NCI-H2171 treated with DMSO at 0.1 percent for 48 hours (cell line): ENCODE measurements at places on chromosomes 2 and 18.

DNA sequence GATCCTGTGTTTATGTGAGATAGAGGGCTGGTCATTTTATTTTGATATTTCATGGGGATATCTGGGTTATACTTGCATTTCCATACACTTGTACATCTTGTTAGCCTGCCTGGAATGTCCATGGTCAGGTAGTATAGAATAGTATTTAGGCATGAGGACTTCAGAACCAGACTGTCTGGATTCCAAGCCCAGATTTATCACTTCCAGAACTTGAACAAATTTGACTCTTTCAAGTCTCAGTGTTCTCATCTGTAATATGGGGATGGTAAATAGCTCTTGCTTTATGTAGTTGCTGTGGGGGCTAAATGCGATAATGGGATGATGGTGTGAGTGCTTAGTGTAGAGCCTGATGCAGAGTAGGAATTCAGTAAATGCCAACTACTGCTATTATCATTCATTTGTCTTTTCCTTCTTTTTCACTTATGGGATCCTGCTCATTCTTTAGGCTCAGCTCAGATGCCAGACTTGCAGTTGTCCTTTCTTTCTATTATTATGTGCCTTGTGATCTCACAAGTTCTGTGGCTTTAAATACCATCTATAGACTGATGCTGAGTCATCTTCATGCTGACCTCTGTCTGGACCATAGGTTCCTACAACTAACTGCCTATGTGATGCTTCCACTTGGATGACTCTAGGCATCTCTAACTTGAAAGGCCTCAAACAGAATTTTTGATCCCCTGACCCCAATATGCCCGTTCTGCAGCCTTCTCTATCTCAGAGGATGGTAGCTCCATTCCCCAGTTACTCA, 67.4 kb downstream of the POLE4 start:
- no peak for DNase-seq

- no peak for DNase-seq
Observed at GRCh38 chr2:185738679-185739472, at the start of gene FSIP2. FSIP2 (plus strand) TSS chr2:185738804; CDS start chr2:185738895, 91 bp downstream.

GRCh38 chr2:6941299-6942046, 24.3 kb downstream of the RNF144A start:
- DNase-seq = no peak

DNA sequence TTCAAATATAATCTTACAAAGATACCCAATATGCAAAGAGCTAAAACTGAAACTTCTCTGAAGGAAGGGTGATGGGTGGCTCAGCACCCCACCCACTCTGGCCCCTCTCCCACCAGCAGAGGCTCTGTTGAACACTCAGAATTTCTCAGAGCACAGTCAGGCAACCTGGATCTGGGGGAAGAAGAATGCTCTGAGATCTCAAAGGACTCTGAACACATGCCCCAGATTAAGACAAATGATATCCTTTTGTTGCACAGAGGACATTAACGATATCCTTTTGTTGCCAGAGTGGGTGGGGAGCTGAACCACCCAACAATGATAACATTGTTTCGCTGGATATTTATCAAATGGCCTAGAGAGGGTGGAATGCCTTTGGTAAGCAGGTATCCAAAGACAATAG, 104.8 kb downstream of the LBH start:
- no peak for DNase-seq

DNA sequence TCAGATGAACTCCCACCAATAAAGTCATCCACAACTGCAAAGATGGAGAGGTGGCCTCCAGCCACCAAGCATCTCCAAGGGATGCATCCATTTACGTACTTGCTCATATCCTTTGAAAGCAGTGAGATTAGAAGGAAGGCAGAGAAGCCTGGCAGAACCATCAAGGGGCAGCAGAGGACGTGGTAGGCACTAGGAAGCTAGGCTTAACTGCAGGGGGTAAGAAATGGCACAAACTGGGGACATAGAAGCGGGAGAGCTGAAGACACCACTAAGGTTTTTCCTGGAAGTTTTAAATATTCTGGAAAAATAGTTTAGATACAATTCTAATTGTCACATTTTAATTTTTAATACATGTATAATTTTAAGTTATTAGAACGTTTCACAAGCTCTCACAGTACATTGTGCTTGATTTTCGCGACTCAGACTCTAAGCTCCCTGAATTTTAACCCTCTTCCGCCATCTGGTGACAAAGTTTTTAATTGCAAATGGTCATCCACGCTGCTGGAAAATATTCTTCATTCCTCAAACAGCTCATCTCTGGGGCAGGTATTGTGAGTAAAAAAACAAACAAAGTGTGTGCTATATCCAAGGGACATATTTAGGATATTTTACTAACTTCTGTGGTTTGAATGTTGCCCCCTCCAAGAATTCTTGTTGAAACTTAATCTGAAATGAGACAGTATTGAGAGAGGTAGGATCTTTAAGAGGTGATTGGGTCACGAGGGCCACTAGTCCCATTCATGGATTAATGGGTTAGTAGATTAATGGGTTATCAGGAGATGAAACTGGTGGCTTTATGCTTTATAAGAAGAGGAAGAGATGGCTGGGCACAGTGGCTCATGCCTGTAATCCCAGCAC, 1.6 kb upstream of the PSTPIP2 start:
- DNase-seq = peak; percentile 81

GRCh38 chr2:213703406-213704098, 419.3 kb downstream of the SPAG16 start:
- DNase-seq = peak; percentile 12

- peak; percentile 62 for DNase-seq
Observed at GRCh38 chr2:181190711-181191110, 210.3 kb downstream of the UBE2E3 start.

GRCh38 chr2:196915507-196916189, 10.9 kb downstream of the PGAP1 start:
- DNase-seq = no peak

DNA sequence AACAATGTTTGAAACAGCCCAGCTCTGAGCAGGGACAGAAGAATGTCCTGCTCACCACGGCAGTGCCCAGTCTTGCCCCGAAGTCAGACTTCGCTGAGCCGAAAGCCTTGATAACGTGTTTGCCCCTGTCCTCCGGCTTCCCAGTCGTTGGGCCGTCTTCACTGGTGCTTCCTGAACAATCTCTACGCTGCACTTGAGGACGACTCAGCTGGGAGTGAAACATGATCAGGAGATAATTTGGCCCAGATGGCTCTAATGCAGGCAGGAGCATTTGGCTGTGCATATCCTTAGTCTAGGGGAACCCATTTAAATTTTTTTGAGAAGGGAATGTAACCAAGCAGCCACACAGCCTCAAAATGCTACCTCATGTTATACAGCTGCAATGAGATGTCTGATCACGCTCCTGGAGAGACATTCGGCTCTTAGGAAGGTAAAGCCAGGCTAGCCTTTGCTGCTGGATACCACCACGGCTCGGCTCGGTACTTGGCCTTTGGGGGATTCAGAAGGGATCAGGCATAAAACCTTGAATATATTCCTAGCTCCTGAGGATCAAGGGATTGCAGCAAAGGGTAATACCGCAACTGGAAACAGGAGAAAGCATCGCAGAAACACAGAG, 43.6 kb downstream of the FECH start:
- DNase-seq = peak; percentile 96

GRCh38 chr2:169323841-169324240, 38.5 kb downstream of the LRP2 start:
- DNase-seq = no peak

DNA sequence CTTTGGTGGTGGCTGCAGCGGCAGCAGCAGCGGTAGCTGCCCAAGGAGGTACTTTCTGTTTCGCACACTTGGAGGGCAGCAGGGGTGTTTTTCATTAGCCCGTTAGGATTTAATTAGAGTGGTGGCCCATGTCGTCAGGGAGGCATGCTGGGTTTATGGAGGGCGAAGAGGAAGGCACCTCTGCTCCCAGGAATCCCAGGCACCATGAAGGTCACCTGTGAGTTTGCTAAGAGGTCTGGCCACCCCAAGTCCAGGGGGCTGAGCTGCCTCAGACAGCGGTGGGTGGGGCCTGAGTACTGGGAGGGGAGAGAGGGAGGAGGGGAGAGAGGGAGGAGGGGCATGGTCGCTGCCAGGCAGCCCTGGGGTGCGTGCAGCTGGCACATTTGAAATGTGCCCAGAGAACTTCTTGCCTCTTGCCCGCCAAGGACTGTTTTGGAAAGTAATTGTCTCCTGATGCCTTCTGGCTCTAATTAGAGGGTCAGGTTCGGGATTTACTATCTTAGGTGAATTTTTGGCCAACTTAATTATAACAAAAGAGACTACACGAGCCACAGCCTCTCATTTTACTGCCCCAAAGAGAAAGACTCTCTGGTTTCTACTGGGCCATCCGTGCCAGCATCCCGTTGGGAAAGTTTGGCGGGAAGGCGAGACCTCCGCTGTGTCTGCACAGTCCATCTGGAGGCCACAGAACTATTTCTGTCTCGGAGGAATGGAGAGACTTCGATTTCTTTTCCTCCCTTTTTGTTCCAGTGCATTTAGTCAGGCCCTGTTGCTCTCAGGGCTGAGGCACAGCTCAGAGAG, 62.0 kb downstream of the GLI2 start:
- DNase-seq = peak; percentile 26

DNA sequence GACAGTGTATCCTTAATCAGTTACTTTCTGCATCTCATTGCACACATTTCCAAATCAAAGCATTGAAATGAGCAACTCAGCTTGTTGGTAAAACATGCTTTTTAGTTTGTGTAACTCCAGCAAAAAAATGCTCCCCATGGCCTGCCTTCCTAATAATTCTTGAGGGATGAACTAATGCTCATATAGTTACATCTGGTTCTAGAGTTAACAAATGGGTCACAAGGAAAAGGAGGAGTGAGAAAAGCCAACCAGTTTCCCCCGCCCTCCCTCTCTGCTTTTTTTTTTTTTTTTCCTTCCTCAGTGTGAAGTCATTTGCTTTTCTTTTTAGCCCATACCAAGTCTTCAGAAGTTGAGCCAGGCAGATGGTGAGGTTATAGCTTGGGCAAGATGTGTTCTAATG, 231.7 kb downstream of the MTX2 start:
- peak; percentile 43 for DNase-seq

DNA sequence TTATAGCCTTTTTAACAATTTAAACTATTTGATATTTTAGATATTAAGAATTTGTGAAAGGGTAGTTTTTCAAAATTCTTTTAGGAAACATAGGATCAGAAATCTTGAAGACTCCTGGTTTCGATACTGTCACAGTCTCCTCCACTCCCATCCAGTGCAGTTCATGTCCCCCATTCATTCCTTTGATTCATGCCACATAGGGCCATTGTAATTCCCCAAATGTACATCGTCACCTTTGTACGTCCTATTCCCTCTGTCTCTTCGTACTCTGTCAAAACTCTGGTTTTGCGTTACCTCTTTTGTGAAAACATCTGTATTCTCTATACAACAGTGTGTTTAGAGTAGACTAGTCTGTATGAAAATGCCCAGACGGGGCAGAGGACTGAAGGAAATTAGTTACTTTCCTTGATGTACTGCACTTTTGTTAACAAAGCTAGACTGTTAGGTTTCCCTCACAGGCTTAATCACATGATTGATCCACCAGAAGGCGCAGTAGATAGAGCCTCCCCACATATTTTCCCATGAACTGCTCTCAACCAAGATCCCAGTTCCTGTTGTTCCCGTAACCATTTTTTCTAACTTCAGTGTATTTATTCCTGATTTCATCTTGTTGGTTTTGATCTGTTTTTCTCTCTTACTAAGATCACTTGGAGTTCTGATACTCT, 2.5 kb downstream of the MRPL35 start:
- no peak for DNase-seq

DNA sequence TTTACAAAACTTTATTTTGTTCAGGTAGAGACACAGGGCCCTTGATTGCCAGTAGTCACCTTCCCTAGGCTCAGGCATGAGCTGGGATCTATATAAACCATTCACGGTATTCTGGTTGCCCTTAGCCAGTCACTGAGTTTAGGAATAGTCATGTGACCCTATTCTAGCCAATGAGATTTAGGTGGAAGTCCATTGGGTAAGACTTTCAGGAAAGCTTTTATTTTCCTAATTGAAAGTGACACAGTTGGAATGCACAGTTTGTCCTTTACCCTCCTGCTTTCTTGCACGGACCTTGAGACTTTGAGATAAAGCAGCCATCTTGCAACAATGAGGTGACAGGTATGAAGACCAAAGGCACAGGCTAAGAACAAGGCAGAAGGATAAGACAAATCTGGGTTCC, 21.5 kb downstream of the SLC4A5 start:
- DNase-seq = no peak

- no peak for DNase-seq
Observed at GRCh38 chr2:85095094-85095493, 38.1 kb upstream of the TCF7L1 start.

DNA sequence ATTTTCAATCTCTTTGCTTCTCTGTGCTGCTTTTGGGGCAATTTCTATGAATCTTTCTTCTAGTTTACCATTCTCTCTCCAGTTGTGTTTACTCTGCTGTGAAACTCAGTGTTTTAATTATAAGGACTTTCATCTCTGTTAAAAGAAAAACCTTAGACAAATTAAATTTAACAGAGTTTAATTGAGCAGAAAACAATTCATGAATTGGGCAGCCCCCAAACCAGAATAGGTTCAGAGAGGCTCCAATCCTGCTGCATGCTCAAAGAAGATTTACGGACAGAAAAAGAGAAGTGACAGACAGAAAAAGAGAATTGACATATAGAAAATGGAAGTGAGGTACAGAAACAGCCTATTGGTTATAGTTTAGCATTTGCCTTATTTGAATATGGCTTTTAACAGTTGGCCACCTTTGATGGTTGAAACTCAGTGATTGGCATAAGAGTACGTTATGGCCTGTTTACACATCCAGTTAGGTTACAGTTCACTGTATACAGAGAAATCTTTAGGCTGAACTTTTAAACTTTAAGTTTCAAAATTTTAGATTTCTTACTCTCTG, 120.4 kb downstream of the RNF152 start:
- no peak for DNase-seq

GRCh38 chr2:184646177-184646576, 47.8 kb downstream of the ZNF804A start:
- no peak for DNase-seq

- no peak for DNase-seq
Observed at GRCh38 chr2:147524912-147525311, 319.9 kb upstream of the ACVR2A start.

- no peak for DNase-seq
Observed at GRCh38 chr2:210541290-210541902, 15.0 kb upstream of the CPS1 start.

GRCh38 chr2:230961091-230961491, 34.8 kb upstream of the SPATA3 start:
- DNase-seq = no peak

DNA sequence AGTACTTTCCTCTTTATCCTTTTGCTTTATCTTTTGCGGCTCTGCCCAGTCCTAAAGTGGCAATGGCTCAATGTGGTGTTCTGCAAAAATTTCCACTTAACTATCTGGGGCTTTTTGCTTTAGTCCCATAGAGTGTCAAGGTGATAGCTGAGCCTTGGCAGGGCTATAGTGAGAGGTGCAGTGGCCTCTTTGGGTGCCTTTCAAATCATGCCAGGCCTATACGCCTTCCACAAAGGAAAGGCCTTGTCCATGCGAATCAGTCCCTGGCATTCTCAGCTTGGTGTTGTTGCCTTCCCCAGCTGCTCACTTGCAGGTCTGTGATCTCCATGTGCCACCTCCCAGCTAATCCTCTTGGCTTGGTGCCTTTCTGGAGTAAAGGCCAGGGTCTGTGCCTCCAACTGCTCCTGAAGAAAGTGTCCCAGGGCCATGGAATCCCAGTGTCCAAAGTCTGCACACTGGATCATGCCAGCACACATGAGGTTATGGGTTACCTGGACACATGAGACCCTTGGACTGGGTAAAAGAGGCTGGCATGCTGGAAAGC, 26.6 kb downstream of the PAX8 start:
- DNase-seq = no peak
